ENCODE measurements at places on chromosomes 1 and 21.

DNA sequence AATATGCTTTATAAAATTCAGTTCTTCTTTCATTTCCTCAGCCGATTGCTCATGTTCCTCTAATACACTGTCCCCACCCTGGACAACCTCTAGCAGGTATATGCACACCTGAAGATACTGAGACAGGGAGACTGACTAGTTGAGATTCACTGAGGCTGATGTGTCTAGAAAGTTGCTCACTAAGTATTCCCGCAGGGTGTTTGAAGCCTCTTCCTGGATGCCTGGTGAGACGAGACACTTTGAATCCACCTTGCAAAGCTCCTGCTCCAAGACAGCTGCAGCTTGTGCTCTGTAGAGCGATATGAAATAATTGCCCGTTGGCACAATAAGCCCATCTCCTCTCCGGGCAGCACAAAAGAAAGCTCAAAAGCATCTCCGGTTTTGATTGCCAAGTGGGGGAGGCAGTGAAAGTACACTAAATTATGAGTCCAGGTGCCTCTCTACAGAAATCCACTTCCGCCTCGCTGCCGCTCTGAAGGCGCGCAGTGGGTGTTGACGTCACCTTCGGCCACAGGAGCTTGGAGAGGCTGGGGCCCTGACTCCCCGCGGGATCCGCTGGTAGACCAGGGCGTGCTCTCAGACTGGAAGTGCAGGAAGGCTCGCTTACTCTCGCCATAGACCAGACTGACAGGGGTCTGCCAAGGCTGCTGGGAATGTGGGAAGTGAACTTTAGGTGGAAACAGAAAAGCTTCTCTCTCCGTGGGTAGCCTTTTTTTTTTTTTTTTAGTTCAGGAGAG is 46.3 kb downstream of the GPA33 start:
- peak; percentile 73 for DNase-seq

DNA sequence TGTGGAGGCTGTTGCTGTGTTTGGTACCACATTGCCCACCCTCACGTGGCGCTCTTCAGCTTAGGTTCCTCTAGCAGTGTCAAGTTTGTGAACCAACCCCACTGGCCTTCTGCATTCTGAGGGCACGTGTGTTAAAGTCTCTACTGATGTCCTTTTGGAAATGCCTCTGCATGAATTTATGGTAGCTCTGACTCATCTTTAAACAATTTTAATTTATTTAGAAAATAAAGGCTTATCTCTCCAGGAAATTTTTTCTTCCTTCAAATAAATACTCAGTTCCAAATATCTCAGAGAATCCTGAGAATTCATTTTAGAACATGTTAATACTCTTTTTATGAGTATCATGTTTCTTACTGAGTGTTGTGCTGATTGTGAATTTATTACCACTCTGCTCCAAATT is 5.5 kb downstream of the CD1D start:
- no peak for DNase-seq

DNA sequence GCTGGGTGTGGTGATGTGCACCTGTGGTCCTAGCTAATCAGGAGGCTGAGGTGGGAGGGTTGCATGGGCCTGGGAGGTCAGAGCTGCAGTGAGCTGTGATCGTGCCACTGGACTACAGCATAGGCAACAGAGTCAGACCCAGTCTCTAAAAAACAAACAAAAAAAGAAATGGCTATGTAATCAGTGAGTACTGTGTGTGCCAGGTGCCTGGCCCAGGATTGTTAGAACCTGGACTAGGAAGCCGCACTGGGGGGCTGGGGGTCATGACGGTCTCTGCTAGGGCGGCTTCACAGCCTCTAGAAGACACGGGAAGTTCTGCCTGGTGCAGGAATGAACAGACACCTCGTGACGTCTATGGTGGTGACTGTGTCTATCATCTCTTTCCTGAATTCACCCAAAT is 8.5 kb downstream of the TMEM9 start:
- DNase-seq = no peak

DNA sequence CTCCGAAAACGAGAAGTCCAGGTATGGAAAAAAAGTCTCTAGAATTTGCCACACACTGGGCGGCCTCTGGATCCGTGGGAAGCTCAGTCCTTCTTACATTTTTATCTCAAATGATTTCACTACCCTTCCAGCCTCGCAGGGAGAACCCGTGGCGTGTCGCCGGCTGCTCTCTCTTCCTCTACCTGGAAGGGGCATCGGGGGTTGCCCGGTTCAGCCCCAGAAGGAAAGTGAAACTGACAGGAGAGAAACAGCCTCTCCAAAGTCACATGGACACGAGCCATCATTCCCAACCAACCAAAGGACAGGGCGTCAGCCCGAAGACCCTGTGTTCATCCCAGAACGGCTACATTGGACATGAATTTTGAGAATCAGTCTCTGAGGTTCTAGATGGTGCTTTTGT is 182.5 kb downstream of the ADSS2 start:
- DNase-seq = no peak

GRCh38 chr1:209614151-209614420 is 30.6 kb downstream of the CAMK1G start:
- no peak for DNase-seq

- DNase-seq = no peak
These were observed 508.6 kb downstream of the RWDD3 start for GRCh38 chr1:95742591-95743089.

DNA sequence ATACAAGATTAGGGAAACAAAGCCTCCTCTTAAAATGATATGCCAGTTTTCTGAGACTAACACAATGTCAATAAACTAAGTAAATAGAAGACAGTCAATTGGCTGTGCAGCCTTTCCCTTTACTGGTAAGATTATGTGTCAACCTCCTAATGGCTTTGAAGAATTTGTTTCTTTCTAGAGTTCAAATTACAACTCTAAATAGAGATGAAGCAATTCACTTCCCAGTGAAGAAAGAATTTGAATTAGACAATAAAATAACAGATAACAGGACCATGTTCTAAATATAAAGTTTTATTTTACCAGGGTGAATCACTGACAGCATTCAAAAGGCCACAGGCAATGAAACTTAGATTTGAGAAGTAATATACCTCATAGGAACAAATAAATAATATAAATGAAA is 680.3 kb downstream of the PLA2G4A start:
- DNase-seq = no peak

DNA sequence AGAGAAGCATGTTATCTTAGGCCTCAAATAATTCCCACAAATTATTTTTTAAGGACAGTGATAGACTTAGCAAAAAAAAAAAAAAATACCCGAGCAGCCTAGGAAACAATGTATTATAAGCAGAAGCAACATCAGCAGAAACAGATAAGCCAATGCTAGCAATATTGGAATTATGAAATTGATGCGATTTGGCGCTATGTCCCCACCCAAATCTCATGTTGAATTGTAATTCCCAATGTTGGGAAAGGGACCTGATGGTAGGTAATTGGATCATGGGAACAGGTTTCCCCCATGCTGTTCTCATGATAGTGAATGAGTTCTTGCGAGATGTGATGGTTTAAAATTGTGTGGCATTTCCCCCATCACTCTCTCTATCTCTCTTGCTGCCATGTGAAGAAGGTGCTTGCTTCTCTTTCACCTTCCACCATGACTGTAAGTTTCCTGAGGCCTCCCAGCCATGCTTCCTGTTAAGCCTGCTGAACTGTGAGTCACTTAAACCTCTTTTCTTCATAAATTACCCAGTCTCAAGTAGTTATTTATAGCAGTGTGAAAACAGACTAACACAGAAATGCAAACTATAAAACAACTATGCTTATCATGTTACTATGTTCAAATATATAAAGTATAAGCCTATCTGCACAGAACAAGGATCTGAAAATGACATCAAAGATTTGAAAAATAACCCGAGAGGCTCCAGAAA is 75.6 kb upstream of the HIVEP3 start:
- DNase-seq = no peak

GRCh38 chr21:19322360-19322759 is 918.8 kb upstream of the TMPRSS15 start:
- no peak for DNase-seq

GRCh38 chr1:30698401-30698981 is 24.9 kb downstream of the MATN1 start:
- no peak for DNase-seq

DNA sequence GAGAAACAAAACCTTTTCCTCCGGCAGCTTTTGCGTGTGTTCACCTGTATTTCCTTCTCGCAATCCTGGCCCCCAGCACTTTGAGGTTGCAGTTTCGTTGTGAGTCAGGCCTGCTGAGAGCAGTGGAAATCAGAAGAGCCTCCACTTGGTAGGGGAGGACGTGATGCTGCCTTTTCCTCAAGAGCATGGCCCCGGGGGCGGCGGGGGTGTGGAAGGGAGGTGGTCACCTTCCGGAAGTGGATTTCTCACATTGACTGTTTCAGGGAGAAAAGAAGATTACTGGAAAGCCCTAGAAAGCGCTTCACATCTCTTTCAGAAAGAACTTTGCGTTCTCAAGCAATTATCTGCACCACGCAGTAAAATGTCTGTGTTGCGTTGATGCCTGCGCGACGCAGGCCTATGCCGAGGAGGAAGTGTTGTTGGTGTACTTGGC is 12.2 kb upstream of the IL10 start:
- no peak for DNase-seq

- DNase-seq = peak; percentile 33
These were observed 35.4 kb downstream of the SELL start for GRCh38 chr1:169676001-169676400.

GRCh38 chr1:154493276-154493675 is 8.7 kb upstream of the TDRD10 start:
- no peak for DNase-seq

DNA sequence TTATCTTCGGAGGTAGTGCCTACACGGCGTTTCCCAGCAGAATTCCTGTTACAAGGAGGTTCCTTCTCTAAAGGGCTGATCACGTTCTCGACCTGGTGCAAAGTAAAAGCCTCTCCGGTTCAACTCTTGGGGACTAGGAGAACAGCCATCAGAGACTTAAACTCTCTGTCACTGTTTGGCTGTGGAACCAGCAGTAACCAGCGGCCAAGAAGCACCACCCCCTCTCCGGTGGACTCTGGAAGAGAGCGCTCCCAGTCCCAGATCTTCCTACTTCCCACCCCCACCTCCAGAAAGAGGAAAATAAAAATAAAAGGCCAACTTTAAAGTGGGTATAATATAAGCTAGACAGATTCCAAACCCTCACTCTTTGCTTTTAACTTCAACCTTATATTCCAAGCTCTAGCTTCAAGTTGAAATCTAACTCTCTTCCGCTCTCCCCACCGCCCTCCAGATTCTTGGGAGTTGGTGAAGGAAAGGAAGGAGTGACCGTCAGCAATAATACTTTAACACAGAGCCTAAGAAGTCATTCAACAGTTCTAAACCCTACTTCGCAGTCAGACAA is 2.9 kb downstream of the BRINP3 start:
- no peak for DNase-seq

GRCh38 chr1:245245021-245245667 is 90.4 kb downstream of the KIF26B start:
- DNase-seq = no peak

- DNase-seq = no peak
These were observed 21.3 kb downstream of the SCAF4 start for GRCh38 chr21:31710586-31710985.

- DNase-seq = no peak
These were observed 2.7 kb downstream of the MAN1C1 start for GRCh38 chr1:25619101-25619890.

DNA sequence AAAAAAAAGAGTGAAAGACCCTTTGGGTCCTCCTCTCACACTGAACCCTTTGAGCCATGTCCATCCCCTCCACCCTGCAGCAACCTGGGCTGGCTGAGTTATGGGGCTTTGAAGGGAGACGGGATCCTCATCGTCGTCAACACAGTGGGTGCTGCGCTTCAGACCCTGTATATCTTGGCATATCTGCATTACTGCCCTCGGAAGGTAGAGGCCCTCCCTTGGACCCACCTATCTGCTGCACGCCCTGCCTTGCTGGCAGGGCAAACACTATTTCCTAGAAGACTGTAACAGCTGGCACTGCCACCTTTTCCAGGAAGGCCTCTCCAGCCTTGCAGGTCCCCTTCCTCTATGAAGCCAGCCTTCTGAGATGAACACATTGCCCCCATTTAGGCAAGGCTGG is 1.1 kb downstream of the SLC50A1 start:
- DNase-seq = no peak

DNA sequence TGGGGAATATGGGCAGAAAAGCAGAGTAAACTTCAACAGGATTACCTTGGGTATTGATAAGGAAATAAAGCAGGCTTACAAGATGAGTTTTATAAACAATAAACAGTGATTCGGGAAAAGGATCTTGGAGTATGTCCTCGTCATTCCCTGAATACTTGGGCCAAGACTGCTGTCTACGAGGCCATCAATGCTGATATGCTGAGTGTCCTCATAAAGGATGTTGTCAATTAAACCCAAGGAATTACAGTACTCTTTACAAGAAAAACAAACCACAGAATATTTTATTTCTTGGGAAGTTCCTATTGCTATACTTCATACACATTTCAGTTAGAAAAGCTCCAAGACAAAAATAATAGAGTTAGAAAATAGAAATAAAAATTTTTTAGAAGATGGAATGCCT is 34.9 kb downstream of the ATP1B1 start:
- no peak for DNase-seq
